ENCODE measurements at places on chromosomes 12 and 14. TPM values are rescaled to one million over a fixed set of nuclear protein-coding genes. Genes with fewer than 3 reads are reported as not detected.

DNA sequence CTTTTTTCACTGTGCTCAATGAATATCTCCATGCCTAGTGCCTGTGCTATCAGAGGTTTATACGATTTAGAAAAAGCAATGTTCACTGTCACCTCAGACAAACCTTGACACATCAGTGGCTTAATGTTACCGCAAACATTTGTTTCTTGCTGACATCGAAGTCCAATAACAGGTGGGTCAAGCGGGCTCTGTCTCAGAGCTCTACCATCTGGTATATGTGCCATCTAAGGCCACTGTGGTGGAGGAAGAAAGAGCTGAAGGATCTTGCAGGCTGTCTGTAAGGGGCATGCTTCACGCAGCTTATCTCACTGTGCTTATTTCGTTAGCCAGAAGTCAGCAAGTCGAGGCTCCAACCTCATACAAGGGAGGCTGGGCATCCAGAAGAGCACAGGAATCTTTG is 189.5 kb upstream of the NTF3 start:
- H3K4me1 ChIP-seq: no peaks in the 10 kb centered on the region
- no peaks in the 10 kb centered on the region for H3K36me3 ChIP-seq
- H3K27ac ChIP-seq: no peak overlapping the region
- peaks cover 12% of the 10 kb centered on the region for H3K27me3 ChIP-seq

DNA sequence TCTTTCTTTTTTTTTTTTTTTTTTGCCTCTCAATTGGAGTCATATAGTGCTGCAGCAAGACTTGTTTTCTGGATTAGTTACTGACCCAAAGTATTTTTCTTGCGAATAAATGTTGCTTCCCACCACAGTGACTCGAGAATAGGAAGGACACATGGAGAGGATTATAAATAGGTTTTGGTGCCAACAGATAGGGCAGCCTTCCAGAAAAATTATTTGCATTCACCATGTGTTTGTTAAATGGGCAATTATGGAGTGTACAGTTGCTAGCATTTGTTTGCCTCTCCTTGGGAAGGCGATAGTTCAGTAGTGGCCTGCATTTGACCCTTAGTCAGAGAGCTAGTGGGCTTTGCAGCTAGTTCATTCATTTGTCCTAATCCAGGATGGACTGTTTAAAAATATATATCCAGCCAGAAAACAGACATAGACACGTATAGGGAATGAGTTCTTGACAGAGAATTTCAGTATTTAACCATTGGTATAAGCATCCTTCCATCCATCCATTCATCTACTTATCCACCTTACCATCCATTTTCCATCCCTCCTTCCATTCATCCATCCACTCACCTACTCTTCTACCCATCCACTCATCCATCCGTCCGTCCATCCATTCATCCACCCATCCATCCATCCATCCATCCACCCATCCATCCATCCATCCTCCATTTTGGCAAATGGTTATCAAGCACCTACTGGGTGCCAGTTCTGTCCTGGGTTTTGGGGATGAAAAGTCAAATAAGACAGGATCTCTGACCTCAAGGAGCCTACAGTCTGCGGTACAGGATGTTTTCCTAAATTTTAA is 67.5 kb downstream of the CHST11 start:
- no peaks in the 10 kb centered on the region for H3K27me3 ChIP-seq
- no peaks in the 10 kb centered on the region for H3K36me3 ChIP-seq
- no peak overlapping the region for H3K4me3 ChIP-seq
- H3K27ac ChIP-seq: no peak overlapping the region

The SLC35F4 gene
- not detected for total RNA-seq

DNA sequence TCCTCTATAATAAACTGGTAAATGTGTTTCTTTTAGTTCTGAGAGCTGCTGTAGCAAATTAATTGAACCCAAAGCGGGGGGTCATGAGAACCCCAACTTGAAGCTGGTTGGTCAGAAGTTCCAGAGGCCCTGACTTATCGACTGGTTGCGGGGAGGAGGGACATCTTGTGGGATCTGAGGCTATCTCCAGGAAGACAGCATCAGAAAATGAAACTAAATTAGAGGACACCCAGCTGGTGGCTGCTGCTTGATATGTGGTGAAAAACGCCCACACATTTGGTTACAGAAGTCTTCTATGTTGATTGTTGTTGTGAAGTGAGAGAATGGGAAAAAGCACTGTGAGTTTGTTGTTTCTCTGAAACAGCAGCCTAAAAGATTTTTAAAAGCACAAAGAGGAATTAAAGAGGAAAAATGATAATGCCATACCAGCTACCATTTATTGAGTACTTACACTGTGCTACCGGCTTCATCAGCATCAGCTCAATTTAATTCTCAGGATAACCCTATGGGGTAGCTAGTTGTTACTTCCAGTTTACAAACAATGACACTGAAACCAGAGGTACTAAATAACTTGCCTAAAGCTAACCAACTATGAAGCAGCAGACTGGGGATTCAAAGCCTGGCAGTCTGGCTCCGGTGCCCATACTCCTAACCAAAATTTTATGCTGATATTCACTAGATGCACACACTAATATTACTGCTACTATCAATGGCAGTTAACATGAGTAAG is 24.3 kb downstream of the DDX24 start:
- H3K4me1 ChIP-seq: no peaks in the 10 kb centered on the region
- H3K4me3 ChIP-seq: no peak overlapping the region
- no peak overlapping the region for H3K27ac ChIP-seq
- no peak for DNase-seq
- H3K36me3 ChIP-seq: peaks cover 99% of the 10 kb centered on the region

The RFX4 gene
- not detected for total RNA-seq

GRCh38 chr14:68283378-68284123 is 464.0 kb downstream of the RAD51B start:
- H3K27me3 ChIP-seq: no peaks in the 10 kb centered on the region
- DNase-seq: peak; percentile 80
- peak overlapping the region; percentile 1 for H3K27ac ChIP-seq
- peaks cover 33% of the 10 kb centered on the region for H3K4me1 ChIP-seq
- no peak overlapping the region for H3K4me3 ChIP-seq

The KRT71 gene
- 85.9 TPM for total RNA-seq

GRCh38 chr12:70400124-70400523 is 34.0 kb downstream of the KCNMB4 start:
- no peaks in the 10 kb centered on the region for H3K27me3 ChIP-seq
- H3K36me3 ChIP-seq: no peaks in the 10 kb centered on the region

GRCh38 chr14:100755649-100756048 is 29.0 kb downstream of the DLK1 start:
- peaks cover 8% of the 10 kb centered on the region for H3K27me3 ChIP-seq
- no peak overlapping the region for H3K27ac ChIP-seq
- DNase-seq: no peak
- H3K36me3 ChIP-seq: no peaks in the 10 kb centered on the region

- H3K4me1 ChIP-seq: peaks cover 28% of the 10 kb centered on the region
- H3K36me3 ChIP-seq: no peaks in the 10 kb centered on the region
- peak; percentile 82 for DNase-seq
- no peak overlapping the region for H3K27ac ChIP-seq
- no peak overlapping the region for H3K4me3 ChIP-seq
Observed at GRCh38 chr12:79451978-79452377, 238.8 kb downstream of the PAWR start.

DNA sequence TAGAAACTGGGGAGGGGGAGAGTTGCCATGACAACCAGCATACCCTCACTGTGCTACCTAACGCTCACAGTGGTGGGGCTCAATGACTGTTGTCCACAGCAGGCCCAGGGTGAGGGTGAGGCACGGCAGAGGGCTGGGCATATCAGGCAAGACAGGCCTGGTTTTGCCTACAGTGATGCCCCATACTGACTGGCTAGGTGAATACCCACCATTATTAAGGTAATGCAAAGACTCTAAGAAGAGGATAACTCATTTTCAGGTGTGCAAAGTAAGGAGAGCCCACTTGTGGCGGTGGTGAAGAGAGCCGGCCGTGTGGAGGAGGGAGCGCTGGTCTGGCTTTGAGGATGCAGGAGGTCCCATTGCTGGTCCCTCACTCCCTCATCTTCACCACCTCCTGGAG is 422.3 kb downstream of the FUT8 start:
- no peak overlapping the region for H3K27ac ChIP-seq
- no peak overlapping the region for H3K4me3 ChIP-seq
- H3K27me3 ChIP-seq: no peaks in the 10 kb centered on the region
- no peak for DNase-seq
- H3K4me1 ChIP-seq: peaks cover 8% of the 10 kb centered on the region

The APOF gene
- total RNA-seq: not detected

The LBHD2 gene
- not detected for total RNA-seq

DNA sequence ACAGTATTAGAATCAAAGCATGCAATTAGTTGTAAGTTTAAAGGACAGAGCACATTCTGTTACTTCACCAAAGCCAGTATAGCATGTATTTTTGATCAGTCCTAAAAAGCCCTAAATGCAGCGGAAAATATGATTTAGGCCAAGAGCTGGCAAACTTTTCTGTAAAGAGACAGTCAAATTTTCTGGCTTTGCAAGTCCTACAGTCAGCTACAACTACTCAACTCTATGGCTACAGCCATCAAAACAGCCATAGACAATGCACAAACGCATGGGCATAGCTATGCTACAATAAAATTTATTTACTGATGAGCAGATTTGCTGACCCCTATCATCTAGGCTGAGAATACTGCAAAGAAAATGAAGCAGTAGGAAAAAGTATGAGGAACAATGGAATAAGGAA is 52.9 kb downstream of the ATXN2 start:
- no peak for DNase-seq
- no peak overlapping the region for H3K4me3 ChIP-seq
- H3K36me3 ChIP-seq: peaks cover 52% of the 10 kb centered on the region
- H3K4me1 ChIP-seq: no peaks in the 10 kb centered on the region

The NFE2 gene
- 8.6 TPM for total RNA-seq

The OR4E2 gene
- total RNA-seq: not detected

The KRT6B gene
- total RNA-seq: 271 TPM

DNA sequence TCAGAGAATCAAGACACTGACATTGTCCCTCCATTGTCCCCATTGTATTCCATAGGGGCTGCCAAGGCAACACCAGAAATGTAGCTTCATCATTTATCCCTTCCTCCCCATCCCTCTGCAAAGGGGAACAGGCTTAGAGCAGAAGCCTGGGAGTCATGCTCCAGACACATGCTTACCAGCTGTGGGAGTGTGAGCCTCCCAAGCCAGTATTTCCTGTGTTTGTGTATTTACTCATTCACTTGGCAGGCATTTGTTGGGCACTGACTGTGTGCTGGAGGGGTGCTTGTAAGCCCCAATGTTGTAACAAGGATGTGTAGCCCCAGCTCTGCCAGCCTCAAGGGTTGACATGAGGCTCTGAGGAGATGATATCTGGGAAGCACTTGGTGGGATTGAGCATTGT is 46.0 kb upstream of the TCL1A start:
- H3K27ac ChIP-seq: no peak overlapping the region
- no peak overlapping the region for H3K4me3 ChIP-seq
- no peaks in the 10 kb centered on the region for H3K4me1 ChIP-seq
- peaks cover 20% of the 10 kb centered on the region for H3K27me3 ChIP-seq
- H3K36me3 ChIP-seq: no peaks in the 10 kb centered on the region

The IFT43 gene
- 20.3 TPM for total RNA-seq

DNA sequence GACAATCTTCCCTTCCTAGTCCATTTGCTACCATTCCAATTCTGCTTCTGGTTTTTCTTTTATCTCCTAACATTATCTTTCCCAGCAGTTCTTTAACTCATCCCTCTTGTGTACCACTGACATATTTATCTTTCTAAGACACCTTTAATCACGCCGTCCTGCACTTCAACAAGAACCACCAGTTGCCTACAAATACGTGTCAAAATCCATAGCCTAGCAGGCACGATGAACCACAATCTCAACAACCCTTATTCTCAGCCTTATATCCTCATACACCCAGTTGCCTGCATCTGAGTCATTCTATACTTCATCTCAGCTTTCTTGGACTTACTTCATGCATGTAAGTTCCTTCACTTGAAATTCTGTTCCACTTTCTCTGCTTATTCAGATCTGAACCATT is 16.4 kb upstream of the ST8SIA1 start:
- H3K4me3 ChIP-seq: no peak overlapping the region
- DNase-seq: no peak

GRCh38 chr14:47539031-47539461 is 136.4 kb downstream of the MDGA2 start:
- H3K27me3 ChIP-seq: no peaks in the 10 kb centered on the region
- H3K27ac ChIP-seq: no peak overlapping the region
- no peak for DNase-seq
- H3K36me3 ChIP-seq: no peaks in the 10 kb centered on the region
- no peaks in the 10 kb centered on the region for H3K4me1 ChIP-seq

DNA sequence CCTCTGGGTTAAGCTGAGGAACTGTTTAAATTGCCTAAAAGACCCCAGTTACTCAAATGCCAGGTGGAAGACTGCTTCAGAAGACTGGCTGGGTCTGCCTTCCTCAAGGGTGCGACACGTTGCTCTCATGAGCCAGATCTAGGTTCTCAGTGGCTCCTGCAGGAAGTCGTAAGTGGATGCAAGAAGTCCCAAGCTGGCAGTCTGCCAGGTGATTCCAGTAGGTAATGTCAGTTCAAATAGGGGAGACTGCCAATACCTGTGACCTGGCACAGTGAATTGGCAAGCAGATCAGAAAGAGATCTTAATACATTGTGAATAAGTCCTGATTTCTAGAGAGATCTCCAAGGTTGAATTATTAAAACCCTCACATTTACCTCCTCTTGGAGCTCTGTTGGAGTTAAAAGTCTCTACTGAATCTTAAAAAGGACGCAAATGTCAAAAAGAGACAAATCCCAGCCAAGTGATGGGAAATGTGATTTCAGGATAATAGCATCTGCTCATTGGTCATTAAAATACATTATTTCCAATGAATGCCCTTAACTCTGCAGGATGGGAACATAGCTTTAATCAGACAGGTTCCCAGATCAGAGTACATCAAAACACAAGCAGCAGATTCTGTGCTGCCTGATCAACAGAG is 98.8 kb upstream of the FRMD6 start:
- no peak overlapping the region for H3K27ac ChIP-seq
- no peaks in the 10 kb centered on the region for H3K27me3 ChIP-seq
- H3K4me1 ChIP-seq: peaks cover 12% of the 10 kb centered on the region
- no peaks in the 10 kb centered on the region for H3K36me3 ChIP-seq

DNA sequence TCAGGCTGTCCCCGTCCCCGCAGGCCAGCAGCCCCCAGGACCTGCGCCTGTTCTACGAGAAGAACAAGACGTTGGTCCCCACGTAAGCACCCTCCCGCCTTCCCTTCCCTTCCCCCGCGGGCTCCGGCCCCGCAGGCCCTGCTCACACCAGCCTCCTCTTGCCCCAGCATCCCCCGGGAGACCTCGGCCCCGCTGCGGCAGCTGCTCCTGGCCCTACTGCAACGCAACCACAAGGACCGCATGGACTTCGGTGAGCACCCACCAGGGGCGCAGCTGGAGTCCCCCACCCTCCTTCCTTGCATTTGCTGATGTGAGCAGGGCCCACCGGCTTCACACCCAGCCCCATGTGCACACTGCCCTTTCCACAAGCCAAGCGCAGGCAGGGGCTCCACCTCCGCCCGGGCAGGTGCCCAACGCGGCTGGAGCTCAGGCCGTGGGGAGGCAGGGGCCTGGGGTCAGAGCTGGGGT is 15.4 kb downstream of the ULK1 start:
- no peak overlapping the region for H3K4me3 ChIP-seq
- H3K36me3 ChIP-seq: peaks cover 84% of the 10 kb centered on the region
- H3K4me1 ChIP-seq: peaks cover 13% of the 10 kb centered on the region
- H3K27me3 ChIP-seq: no peaks in the 10 kb centered on the region
- no peak for DNase-seq

- peak overlapping the region; percentile 99 for H3K4me3 ChIP-seq
- no peaks in the 10 kb centered on the region for H3K27me3 ChIP-seq
- H3K36me3 ChIP-seq: no peaks in the 10 kb centered on the region
- H3K27ac ChIP-seq: peak overlapping the region; percentile 94
- DNase-seq: no peak
Observed at GRCh38 chr14:57389646-57390036, 745 bp upstream of the NAA30 start.

All from suprapubic skin (tissue), 4 donors.